ENCODE measurements at places on chromosomes 5 and 9. TPM values are rescaled to one million over a fixed set of nuclear protein-coding genes. Genes with fewer than 3 reads are reported as not detected.

Gene HRH2
- total RNA-seq, result not detected

Gene ADAMTS19
- total RNA-seq, result not detected

GRCh38 chr5:61184708-61185107 is 22.4 kb upstream of the SMIM15 start:
- H3K27me3 ChIP-seq, result no peaks in the 10 kb centered on the region
- peaks cover 10% of the 10 kb centered on the region for H3K4me1 ChIP-seq
- no peak for DNase-seq
- H3K27ac ChIP-seq, result no peak overlapping the region
- H3K36me3 ChIP-seq, result no peaks in the 10 kb centered on the region
- H3K4me3 ChIP-seq, result no peak overlapping the region

GRCh38 chr9:83466877-83467276 is 71.3 kb downstream of the FRMD3 start:
- H3K27ac ChIP-seq, result no peak overlapping the region
- no peaks in the 10 kb centered on the region for H3K27me3 ChIP-seq
- H3K36me3 ChIP-seq, result no peaks in the 10 kb centered on the region
- no peak for DNase-seq
- H3K4me1 ChIP-seq, result peaks cover 14% of the 10 kb centered on the region
- no peak overlapping the region for H3K4me3 ChIP-seq

Gene FBLL1
- total RNA-seq, result not detected
